Nucleus accumbens (tissue), 56 donors: ENCODE measurements at places on chromosomes 3 and 15.

DNA sequence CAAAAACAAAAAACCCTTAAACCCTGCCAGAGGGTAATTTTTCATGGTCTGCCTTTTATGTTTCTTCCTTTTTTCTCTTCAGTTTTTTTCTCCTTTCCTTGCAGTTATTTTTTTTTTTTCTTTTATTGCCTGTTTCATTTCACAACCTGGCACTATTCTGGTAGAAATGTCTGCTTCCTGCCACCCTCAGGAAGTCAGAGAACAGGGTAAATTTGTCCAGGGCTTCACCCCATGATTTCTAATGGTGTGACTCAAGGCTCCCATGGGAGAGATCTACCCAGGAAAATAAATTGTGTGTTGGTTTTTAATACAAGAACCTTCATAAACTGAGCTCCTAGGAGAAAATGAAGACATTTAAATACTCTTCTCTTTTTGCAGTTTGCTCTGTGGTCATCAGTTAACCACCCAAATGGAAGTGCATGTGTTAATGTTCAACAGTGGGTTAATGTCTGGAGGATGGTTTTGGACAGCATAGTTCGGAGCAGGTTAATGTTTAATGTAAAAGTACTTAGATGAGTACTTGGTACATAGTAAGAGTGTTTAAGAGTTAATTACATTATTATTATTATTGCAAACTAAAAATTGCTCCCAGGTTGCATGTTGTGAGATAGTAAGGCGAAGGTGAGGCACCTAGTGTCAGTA is 45.9 kb downstream of the CGNL1 start:
- DNase-seq = no peak

GRCh38 chr15:71136159-71136783 is 21.0 kb downstream of the THSD4 start:
- no peak for DNase-seq

DNA sequence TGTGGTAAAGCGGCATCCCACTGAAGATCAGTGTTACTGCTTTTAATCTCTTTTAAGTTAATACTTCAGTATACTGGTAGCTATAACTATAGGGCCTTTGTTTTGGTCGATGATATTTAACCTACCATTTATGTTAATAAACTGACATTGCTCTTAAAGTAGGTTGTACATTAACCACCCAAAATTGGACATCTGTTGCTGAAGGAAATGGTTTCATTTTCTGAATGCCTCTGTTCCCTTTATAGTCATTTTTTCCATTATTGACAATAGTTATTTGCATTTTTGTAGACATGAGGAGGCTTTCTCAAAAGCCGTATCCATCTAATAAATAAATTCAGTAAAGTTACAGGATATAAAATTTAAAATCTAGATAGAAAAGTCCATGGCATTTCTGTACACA is 252.4 kb upstream of the UBE2E1 start:
- DNase-seq = no peak

GRCh38 chr3:44501971-44502370 is 24.5 kb upstream of the ZNF445 start:
- DNase-seq = no peak

DNA sequence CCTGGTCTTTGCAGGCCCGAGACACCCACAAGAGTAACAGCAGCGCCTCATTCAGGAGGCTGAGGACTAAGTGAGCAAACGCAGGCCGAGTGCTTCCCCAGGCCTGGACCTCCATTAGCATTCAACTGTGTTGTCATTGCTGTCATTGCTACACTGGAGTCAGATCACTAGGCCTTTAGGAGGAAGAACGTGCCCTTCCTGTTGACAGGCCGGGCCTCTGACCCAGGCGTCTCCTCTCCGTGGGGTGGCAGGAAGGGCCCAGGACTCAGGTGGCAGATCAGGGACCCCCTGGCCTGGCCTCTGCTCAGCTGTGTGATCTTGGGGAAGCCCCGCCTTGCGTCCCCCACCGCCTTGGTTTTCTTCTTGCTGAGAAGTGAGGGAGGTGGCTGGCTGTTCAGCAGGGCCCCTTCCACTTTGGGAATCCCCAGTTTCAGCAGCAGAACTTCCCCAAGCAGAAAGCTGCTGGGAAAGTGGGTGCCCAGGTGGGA is 19.1 kb downstream of the ZDHHC19 start:
- no peak for DNase-seq

DNA sequence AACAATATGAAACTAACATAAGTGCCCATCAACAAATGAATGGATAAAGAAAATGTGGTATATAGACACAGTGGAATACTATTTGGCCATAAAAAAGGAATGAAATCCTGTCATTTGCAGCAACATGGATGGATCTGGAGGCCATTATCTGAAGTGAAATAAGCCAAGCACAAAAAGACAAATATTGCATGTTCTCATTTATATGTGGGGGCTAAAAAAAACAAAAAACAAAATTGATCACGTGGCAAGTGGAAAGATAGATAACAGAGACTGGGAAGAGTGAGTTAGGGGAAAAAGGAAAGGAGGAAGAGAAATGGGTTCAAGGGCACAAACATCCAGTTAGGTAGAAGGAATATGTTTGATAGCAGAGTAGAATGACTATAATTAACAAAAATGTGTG is 155.9 kb upstream of the BHLHE40 start:
- no peak for DNase-seq

GRCh38 chr3:195910499-195910845 is 2.1 kb upstream of the TNK2 start:
- no peak for DNase-seq
